ENCODE measurements at places on chromosomes 12 and 14.

DNA sequence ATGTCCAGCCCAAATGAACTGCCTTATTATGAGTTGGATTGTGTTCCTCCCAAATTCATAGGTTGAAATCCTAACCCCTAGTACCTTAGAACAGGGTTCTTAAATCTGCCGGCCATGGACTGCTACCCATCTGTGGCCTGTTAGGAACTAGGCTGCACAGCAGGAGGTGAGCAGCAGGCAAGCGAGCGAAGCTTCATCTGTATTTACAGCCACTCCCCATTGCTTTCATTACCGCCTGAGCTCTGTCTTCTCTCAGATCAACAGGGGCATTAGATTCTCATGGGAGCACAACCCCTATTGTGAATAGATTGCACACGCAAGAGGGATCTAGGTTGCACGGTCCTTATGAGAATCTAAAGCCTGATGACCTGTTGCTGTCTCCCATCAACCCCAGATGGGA lies 9.8 kb upstream of the EML5 start:
- no peak for DNase-seq

- DNase-seq, result no peak
These were observed 12.1 kb downstream of the C14orf180 start for GRCh38 chr14:104591506-104592291.

GRCh38 chr12:2301531-2302461 lies 249.0 kb downstream of the CACNA1C start:
- DNase-seq, result no peak

DNA sequence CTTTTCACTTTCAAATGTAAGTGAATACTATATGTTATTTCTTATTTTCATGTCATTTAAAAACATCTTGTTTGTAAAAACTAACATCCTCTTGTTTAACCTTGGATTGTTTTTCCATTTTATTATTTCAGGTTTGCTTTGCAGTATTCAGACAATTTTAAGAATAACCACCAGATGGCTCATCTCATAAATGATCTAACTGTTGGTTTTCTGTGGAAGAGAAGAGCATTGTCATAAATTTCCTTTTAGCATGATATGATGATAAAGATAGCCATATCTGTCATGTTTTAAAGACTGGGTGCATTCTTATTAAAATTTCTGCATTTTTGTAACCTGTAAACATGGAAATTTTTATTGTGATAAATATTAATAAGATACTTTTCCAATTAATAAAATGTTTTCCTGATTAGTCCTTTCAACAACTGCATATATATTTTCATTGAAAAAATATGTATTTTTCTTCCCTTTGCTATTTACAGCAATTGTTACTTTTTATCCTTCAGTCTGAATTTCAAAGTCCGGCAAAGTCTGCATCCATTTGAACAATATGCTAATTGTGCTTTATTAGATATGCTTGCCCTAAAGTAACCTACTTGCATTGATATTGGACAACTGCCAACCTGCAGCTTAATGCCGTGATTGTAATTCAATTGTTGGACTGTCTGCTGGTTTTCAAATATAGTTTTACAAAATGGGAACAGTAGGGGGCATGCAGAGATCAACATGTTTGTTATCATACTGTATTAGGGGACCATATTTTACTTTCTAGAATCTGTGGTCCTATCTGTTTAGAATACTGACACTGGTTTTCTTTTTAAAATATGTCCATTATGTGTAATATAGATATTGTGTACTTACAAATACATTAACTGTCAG lies 163.4 kb downstream of the GARIN6 start:
- no peak for DNase-seq

DNA sequence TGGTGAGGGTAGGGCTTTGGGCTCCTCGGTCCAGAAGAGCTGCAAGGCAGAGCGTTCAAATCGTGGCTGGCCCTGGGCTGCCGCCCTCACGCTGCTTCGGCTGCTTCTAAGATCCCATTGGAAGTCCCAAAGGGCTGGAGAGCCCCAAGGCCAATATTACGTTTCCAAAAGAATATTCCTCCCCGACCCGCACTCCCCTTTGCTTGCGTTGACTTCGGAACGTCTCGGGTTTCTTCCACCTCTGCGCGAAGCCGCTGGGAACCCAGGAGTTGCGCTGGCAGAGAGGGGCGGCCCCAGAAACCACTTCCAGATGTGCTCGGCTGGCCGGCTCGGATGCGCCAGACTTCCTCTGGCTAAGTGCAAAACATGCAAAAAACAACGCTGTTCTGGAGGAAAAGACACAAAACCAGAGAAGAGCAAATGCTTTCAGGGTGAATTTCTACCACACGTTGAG lies at the start of gene GLT8D2:
Gene GLT8D2 (minus strand): TSS at position 285 of the 454 bp plus-strand sequence. CDS start 30,539 bp downstream, outside the sequence.
- DNase-seq, result no peak

DNA sequence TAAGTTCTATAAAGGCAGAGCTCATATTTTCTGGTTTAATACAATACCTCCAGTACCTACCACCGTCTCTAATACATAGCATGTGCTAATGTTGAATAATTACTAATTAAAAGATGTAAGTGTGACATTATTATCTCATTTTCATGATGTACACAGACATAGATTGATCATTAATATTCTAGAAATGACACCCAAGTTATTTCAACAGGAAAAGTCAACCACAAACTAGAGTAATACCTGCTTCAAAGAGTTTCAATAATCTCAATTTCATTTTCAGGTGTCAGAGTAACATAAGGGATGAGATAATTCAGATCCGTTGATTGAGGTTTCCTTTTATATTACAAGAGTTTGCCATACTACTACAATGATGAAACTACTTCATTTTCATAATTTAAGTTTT lies 388.9 kb downstream of the SOX5 start:
- DNase-seq, result no peak

- DNase-seq, result no peak
These were observed 15.5 kb upstream of the TCTN2 start for GRCh38 chr12:123655420-123655819.

- DNase-seq, result no peak
These were observed 54.3 kb downstream of the GALNT9 start for GRCh38 chr12:132275110-132275531.

DNA sequence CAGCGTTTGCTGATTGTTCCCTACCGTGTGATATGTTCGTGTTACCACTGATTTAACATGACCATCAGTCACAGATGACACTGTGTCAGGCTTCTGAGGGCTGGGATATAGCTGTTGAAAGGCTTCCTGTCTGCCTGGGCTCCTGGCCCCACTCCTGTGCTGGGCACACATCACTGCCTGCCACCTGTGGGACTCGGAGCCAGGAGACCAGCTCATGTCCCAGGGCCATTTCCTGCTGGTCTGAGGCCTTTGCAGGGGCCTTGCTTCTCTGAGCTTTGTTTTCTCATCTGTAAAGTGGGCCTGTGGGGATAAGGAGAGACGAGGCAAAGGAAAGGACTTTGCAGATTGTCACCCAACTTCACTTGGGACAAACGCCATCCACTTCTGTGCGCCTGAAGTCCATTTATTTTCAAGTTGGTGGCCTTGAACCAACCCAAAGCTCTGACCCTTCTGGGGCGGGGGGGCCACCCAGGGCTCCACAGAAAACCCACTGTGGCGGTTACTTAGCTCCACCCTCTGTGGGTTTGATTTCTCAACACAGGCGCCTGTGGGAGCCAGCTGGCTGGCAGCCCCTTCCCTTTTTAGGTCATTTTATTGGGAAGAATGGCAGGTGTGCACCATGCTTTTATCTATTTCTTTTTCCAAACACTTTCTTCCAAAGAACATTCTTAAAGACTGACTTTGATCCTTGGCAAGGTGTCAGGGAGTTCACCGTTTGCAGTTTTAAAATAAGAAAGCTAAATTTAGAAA lies 54.1 kb downstream of the BEGAIN start:
- DNase-seq, result peak; percentile 20

DNA sequence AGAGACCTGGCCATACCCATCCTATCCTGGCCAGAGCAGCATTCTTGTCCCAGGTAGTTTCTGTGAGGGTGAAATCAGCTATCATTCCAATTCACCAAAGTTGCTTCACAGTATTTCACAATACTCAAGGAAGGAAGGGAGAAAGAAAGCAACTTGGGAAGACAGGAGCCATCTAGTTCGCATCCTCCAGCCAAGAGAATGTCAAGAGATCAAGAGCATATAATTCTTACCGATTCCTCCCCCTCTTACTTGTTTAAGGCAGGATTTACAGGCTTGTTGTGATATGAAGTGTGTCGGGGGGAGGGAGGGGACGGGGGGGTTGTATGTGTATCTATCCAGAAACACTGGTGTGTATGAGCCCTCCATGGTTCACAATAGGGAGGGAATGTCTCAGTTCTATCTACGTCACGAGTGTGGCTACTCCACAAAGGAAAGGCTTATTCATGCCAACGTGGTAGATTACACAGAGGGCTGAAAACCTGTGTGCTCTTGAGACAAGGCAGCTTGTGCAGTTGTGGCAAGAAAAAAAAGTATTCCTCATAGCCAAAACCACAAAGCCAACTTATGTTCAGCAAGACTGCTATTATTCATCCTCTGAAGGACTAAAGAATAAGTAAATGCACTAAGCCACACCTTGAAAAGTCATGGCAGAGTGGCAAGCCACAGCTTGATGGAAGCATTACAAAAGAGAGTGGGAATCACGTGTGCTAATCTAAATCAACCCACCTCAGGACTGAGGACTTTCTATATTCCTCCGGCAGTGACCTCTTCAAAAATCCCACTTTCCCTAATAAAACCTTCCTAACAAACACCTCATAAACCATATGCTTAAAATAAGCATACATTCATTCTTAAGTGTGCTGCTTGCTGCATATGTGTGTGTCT lies 35.0 kb downstream of the CORO1C start:
- peak; percentile 35 for DNase-seq

- DNase-seq, result no peak
These were observed 46.8 kb downstream of the TMEM30B start for GRCh38 chr14:61234215-61234916.

DNA sequence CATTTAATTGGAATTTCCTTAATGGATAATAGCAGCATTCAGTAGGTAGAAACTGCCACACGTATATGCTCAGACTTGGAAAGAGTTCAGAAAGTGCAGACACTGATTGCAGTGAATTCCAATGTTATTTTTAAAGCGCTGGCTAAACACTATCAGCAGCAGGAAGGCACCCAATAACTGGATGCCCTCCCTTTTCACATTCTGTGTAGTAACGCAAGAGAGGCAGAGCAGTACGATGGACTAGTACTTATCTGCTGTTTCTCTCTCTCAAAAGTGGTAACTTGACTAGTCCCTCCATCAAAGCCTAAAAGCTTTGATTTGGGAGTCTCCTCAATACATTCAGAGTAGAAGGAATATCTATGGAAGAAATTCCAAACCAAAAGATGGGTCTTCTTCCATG lies 791.0 kb downstream of the TMTC2 start:
- DNase-seq, result no peak

- no peak for DNase-seq
These were observed 749.0 kb downstream of the MED13L start for GRCh38 chr12:115528466-115528865.

DNA sequence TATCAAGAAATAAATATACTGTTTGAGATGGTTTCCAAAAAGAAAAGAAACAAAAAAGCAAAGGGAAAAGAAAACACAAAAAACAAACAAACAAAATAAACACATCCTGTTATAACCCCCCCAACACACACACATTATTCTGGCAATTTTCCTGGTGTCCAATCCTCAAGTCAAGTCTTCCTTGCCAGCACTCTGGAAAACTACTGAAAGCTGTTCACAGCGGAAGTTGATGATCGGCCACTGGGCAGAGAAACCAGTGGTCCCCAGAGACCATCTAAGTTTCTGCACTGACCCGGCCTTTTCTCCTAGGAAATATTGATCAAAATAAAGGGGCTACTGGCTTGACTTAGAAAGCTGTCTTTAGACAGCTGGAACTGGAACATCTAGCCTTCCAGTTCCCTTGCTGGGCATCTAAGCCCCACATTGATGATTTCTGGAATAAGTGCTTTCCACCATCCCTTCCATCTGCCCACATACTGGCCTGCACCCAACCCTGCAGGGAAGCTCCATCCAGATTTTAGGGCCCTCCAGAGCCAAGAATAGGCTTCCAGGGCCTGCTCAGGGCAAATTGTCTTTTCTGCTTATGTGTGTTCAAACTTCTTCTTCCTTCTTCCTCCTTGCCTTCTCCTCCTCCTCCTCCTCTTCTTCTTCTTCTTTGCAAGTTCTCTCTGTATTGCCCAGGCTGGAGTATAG lies 11.6 kb upstream of the PPP1CC start:
- no peak for DNase-seq

- no peak for DNase-seq
These were observed 18.8 kb upstream of the PRICKLE1 start for GRCh38 chr12:42608196-42608825.

DNA sequence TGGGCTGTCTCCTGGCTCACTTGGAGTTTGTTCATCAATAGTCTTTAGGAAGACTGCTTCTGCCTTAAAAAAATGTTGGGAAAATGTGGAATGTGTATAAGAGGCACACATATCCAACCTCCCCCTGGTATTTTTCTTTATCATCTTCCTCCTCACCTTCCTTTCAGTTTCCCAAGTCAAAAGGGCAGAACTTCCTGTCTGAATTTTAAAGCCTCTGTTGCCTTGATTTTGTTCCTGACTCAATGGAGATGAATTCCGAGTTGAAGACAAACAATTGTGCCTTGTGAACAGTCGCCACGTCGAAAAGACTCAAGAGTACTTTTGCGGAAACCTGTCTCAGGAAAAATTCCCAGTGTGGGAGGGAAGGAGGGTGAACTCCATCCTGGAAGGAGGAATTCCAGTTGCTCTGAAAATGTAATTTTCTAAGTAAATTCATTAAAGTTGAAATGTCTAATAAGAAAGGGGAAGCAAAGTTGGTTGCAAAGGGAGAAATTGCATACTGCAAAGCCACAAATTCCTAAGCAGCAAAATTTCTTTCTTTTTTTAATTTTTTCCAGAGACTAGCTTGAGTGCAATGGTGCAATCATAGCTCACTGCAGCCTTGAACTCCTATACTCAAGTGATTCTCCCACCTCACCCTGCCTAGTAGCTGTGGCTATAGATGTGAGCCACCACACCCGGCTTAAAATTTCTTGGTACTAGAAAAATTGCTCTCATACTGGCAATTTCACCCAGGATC lies 50.2 kb upstream of the ELK3 start:
- no peak for DNase-seq

DNA sequence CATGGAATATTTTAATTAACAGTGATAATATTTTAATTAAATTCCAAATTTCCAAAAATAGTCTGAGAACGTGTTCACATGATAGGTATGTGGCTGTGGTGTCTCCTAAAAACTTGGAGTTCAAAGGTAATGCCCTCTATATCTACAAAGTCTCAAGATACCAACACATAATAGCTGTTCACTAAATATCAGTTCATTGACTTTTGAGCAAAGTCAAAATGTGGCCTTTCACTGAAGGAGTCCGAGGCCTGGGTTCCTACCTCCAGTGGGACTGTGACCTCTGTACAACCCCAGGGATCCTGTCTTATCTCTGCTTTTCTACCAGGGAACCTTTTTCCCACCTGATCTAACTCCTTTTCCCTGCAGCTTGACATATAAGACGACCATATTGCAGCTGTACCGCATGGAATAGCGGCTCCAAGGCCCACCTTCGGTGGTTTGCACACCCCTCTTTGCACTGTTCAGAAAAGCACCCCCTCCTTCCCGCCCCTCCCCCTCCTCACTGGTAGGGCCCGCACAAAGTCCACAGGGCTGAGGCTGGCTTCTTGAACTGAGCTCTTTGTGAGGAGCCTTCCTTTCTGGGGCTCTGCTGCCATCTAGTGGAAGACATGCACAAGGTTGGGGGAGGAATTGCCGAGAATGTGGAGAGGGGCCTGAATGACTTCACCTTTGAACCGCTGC lies 3.1 kb downstream of the CCND2 start:
- peak; percentile 93 for DNase-seq

- DNase-seq, result no peak
These were observed 93.5 kb downstream of the GALNT8 start for GRCh38 chr12:4813741-4814140.
